ENCODE measurements at places on chromosomes 3 and 15.
A peak's percentile ranks its signal among the peaks of the same experiment; 100 is the strongest.

GRCh38 chr15:55981582-55982249, 11.7 kb downstream of the NEDD4 start:
- DNase-seq = no peak

DNA sequence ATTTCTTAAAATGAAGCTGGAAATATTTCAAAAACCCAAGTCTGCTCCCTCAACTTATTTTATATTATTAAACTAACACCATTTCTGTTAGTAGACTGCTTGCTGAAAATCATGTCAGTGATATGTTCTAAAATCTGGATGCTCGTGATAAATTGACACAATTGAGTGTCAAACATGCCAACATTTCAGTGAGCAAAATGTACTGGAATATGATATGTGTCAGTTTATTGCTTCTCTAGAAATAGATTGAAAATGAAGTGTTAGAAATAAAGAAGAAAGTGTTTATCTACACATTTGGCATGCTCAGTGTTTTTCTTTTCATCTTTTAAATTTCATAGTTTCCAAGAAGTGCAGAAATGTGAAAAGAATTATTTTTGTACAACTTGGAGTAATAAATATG, 624.6 kb downstream of the SI start:
- DNase-seq = no peak

GRCh38 chr3:4449043-4449805, 17.8 kb downstream of the SUMF1 start:
- no peak for DNase-seq

DNA sequence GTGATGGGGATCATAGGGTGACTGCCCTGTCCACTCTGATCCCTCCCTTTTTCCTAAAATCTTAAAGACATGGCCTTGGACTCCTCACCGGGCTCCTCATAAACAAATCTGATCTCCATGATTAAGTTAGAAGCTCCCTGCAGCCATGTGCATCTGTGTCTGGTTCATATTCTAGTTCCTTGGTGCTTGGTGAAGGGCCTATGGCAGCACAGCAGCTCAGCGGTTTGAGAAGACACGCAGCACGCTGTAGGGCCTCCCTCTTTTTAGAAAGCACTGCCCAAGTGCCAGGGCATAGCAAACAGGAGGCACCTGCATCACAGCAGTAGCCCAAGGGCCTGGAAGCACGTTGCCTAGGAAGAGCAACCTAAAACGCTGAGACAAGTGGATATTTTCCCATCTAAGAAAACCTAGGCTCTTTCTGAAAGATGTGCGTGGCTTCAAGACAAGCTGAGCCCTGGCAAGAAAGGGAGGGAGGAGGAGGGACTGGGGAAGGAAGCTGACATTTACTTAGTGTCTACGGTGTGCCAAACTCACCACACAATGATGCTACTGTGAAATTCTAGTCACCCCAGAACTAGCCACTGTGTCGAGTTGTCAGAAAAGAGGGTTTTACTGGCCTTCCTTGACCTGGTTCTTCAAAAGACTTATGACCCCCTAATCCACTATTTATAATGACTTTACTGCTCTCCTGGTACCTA, 14.9 kb upstream of the ULK3 start:
- DNase-seq = peak; percentile 63
